ENCODE measurements at places on chromosomes 2 and 18. TPM values are rescaled to one million over a fixed set of nuclear protein-coding genes. Genes with fewer than 3 reads are reported as not detected.

DNA sequence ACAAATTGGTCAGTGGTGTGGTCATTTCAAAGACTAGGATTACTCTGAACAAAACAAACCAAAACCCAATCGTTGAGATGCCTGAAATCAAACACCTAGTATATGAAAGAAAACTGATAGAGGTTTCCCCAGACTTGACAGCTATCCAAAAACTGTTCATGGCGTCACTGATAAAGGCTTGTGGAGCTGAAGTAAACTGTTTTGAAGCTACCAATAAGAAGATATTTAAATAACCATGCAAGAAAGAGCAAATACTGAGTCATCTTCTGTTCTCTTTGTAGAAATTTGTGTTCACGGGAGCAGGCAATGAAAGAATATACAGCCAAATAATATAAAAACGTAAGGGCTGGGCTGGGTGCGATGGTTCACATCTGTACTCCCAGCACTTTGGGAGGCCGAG is 7.5 kb upstream of the COLEC11 start:
- H3K4me3 ChIP-seq, result no peak overlapping the region
- peaks cover 17% of the 10 kb centered on the region for H3K4me1 ChIP-seq
- no peak overlapping the region for H3K27ac ChIP-seq
- H3K27me3 ChIP-seq, result no peaks in the 10 kb centered on the region
- no peaks in the 10 kb centered on the region for H3K36me3 ChIP-seq
- DNase-seq, result no peak

GRCh38 chr2:186968277-186968676 is 119.3 kb upstream of the ZSWIM2 start:
- H3K4me3 ChIP-seq, result no peak overlapping the region
- H3K27ac ChIP-seq, result no peak overlapping the region
- no peaks in the 10 kb centered on the region for H3K36me3 ChIP-seq
- no peaks in the 10 kb centered on the region for H3K4me1 ChIP-seq
- no peaks in the 10 kb centered on the region for H3K27me3 ChIP-seq
- DNase-seq, result no peak

DNA sequence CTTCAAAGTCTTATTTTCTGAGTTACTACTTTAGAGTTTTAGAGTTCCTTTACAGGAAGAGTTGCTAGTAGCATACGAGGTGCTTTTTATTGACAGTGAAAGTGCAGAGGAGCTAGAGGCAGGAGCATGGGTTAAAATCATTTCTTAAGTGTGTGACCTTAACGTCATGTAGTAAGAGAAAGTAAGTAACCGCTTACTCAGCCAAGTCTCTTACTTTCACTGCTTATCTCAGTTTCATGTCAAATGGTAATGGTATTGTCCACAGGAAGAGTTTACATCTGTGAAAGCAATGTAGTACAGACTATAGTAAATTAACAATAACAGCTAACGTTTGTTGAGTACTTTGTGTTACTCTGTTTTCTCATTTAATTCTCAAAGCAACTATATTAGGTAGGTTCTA is 12.6 kb downstream of the NDUFAF7 start:
- H3K4me3 ChIP-seq, result no peak overlapping the region
- no peak overlapping the region for H3K27ac ChIP-seq
- H3K4me1 ChIP-seq, result no peaks in the 10 kb centered on the region
- no peak for DNase-seq

Gene DNAH6
- 2.6 TPM for total RNA-seq

- H3K4me1 ChIP-seq, result no peaks in the 10 kb centered on the region
- H3K27me3 ChIP-seq, result no peaks in the 10 kb centered on the region
- H3K4me3 ChIP-seq, result no peak overlapping the region
- no peak for DNase-seq
- no peak overlapping the region for H3K27ac ChIP-seq
Observed at GRCh38 chr2:38185012-38185491, 109.1 kb upstream of the CYP1B1 start.

DNA sequence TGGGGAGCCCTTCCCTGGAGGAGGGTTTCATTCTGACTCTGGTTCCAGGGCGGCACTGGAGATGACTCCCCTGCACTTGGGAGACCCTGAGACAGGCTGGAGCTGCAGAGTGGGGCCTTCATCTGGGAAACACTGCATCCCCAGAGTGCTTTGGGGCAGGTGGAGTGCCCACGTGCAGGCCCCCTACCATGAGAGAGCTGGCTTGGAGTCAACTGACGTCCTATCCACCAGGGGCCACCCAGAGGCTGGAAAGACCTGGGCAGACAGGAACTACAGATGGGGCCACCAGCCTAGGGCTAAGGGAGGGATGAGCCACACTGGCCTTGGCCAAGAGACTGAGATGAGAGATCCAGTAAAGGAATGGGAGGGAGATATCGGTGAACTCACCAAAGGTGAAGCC is 153.8 kb downstream of the ASB1 start:
- no peaks in the 10 kb centered on the region for H3K36me3 ChIP-seq
- no peaks in the 10 kb centered on the region for H3K27me3 ChIP-seq
- H3K4me1 ChIP-seq, result no peaks in the 10 kb centered on the region
- no peak overlapping the region for H3K4me3 ChIP-seq
- no peak overlapping the region for H3K27ac ChIP-seq

- H3K36me3 ChIP-seq, result no peaks in the 10 kb centered on the region
- H3K4me1 ChIP-seq, result no peaks in the 10 kb centered on the region
- H3K4me3 ChIP-seq, result no peak overlapping the region
- peak; percentile 13 for DNase-seq
Observed at GRCh38 chr2:58553937-58554336, 312.8 kb upstream of the FANCL start.

Gene SERPINB4
- total RNA-seq, result not detected

GRCh38 chr2:85823951-85824350 is 64.8 kb downstream of the ST3GAL5 start:
- no peak for DNase-seq
- H3K27me3 ChIP-seq, result no peaks in the 10 kb centered on the region
- no peak overlapping the region for H3K4me3 ChIP-seq
- H3K27ac ChIP-seq, result no peak overlapping the region
- H3K36me3 ChIP-seq, result no peaks in the 10 kb centered on the region

DNA sequence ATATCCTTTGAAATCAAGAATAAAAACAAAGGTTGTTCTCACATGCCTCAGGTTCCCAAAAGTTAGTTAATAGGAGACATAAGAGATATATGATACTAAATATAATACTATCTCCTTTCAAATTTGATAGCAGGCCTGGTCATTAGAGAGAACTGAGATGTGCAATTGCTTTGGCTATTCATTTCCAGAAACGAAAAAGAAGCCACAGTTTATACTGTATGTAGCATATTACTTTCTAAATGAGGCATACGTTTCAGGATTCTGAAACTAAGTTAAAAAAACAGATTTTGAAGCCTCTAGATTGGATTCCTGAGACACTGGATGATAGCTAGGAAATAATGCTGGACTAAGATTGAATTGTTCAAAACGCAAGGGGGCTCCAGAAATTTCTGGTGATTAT is 7.1 kb downstream of the PPP1R1C start:
- H3K4me3 ChIP-seq, result no peak overlapping the region
- H3K36me3 ChIP-seq, result no peaks in the 10 kb centered on the region
- no peak overlapping the region for H3K27ac ChIP-seq

- H3K27me3 ChIP-seq, result no peaks in the 10 kb centered on the region
- DNase-seq, result no peak
- H3K4me1 ChIP-seq, result peaks cover 8% of the 10 kb centered on the region
- H3K27ac ChIP-seq, result no peak overlapping the region
- no peaks in the 10 kb centered on the region for H3K36me3 ChIP-seq
Observed at GRCh38 chr2:191435141-191435540, 189.9 kb downstream of the MYO1B start.

DNA sequence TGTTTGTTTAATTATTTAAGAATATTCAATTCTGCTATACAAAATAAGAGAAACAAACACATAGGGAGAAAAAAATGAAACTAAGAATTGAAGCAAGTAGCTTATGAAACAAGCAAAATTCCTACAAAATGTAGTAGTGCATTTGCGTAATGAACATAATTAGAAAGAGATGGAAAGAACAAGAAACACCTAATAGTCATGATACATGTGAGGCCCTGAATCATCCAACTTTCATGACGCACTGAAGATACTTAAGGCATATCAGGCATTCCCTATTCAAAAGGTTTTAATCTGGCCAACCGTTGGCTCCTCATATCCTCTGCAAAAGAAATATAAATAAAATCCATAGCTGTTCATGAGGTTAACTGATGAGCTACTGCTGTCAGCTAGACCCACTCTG is 14.5 kb upstream of the NAB1 start:
- H3K27me3 ChIP-seq, result no peaks in the 10 kb centered on the region
- H3K36me3 ChIP-seq, result no peaks in the 10 kb centered on the region
- H3K4me3 ChIP-seq, result no peak overlapping the region
- no peak overlapping the region for H3K27ac ChIP-seq
- no peak for DNase-seq
- no peaks in the 10 kb centered on the region for H3K4me1 ChIP-seq

GRCh38 chr2:221429741-221430491 is 142.2 kb downstream of the EPHA4 start:
- H3K36me3 ChIP-seq, result no peaks in the 10 kb centered on the region
- no peak overlapping the region for H3K27ac ChIP-seq
- H3K27me3 ChIP-seq, result no peaks in the 10 kb centered on the region
- no peak overlapping the region for H3K4me3 ChIP-seq
- no peaks in the 10 kb centered on the region for H3K4me1 ChIP-seq

DNA sequence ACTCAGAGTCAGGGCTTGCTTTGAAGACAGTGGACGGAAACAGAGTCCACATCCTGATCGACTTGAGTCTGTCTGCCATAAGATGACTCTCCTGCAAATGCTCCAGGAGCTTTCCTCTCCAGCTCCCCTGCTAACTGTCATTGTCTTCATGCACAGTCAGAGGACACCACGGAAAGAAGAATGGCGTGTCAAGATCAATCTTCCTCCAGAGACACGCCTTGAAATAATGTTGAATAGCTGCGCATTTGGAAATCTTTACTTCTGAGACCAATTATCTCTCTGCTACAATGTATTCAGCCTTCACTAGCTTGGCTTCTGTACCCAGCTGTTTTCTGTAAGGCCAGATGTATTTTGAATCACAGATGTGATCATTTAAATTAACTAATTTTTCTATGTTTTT is 457.2 kb downstream of the CDH2 start:
- no peak overlapping the region for H3K27ac ChIP-seq
- no peaks in the 10 kb centered on the region for H3K4me1 ChIP-seq
- no peaks in the 10 kb centered on the region for H3K36me3 ChIP-seq
- no peak overlapping the region for H3K4me3 ChIP-seq

- H3K27me3 ChIP-seq, result no peaks in the 10 kb centered on the region
- H3K36me3 ChIP-seq, result no peaks in the 10 kb centered on the region
- H3K4me3 ChIP-seq, result no peak overlapping the region
- H3K27ac ChIP-seq, result no peak overlapping the region
Observed at GRCh38 chr18:7011142-7011541, 106.5 kb downstream of the LAMA1 start.

Gene LIPT1
- 12.9 TPM for total RNA-seq

- no peak for DNase-seq
- no peaks in the 10 kb centered on the region for H3K27me3 ChIP-seq
- peaks cover 28% of the 10 kb centered on the region for H3K4me1 ChIP-seq
- H3K4me3 ChIP-seq, result no peak overlapping the region
Observed at GRCh38 chr18:3104190-3105054, 91.5 kb upstream of the LPIN2 start.

Gene INHA
- total RNA-seq, result 0.66 TPM

Gene TRPM8
- 0.78 TPM for total RNA-seq

- H3K4me3 ChIP-seq, result no peak overlapping the region
- no peaks in the 10 kb centered on the region for H3K27me3 ChIP-seq
- DNase-seq, result no peak
- H3K4me1 ChIP-seq, result no peaks in the 10 kb centered on the region
- H3K27ac ChIP-seq, result no peak overlapping the region
Observed at GRCh38 chr2:199261936-199262335, 195.8 kb downstream of the SATB2 start.

GRCh38 chr2:174681099-174682006 is 82.9 kb downstream of the CHRNA1 start:
- no peak overlapping the region for H3K27ac ChIP-seq
- peak; percentile 13 for DNase-seq
- peaks cover 24% of the 10 kb centered on the region for H3K4me1 ChIP-seq
- H3K36me3 ChIP-seq, result no peaks in the 10 kb centered on the region
- H3K4me3 ChIP-seq, result peak overlapping the region; percentile 42

Gene ALKAL2
- 104 TPM for total RNA-seq

Gene ZNF236
- 9.6 TPM for total RNA-seq

DNA sequence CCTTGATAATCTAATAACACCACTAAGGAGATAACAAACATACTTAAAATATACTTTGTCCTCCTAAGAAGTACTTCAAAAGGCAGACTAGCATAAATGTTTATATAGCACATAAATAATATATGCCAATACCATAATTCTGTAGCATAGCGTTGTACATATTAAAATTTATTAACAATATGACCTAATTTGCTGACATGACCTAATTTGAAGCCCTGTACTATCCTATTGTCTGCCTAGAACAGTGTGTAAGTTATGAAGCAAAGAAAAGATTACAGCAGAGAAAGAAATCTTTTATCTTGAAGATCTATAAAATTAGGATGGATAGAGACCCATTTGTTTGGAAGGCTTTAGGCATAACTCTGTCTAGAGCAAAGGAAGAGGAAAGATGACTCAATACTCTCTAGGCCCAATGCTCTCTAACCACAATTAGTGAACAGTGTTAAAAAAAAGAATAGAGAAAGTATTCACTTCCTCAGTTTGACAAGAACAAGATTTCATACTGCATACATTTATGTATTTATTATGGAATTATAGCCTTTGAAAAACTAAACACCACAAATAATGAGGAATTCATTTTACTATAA is 231.3 kb downstream of the ZRANB3 start:
- peaks cover 2% of the 10 kb centered on the region for H3K36me3 ChIP-seq
- H3K4me3 ChIP-seq, result no peak overlapping the region

Gene OXER1
- 6.9 TPM for total RNA-seq

GRCh38 chr18:48500517-48500916 is 38.3 kb upstream of the CTIF start:
- H3K27ac ChIP-seq, result no peak overlapping the region
- H3K4me3 ChIP-seq, result no peak overlapping the region
- H3K4me1 ChIP-seq, result no peaks in the 10 kb centered on the region
- H3K27me3 ChIP-seq, result no peaks in the 10 kb centered on the region
- no peaks in the 10 kb centered on the region for H3K36me3 ChIP-seq
- DNase-seq, result no peak

Gene BOLL
- total RNA-seq, result not detected

Gene AMER3
- total RNA-seq, result 0.78 TPM

- peaks cover 17% of the 10 kb centered on the region for H3K4me1 ChIP-seq
- no peaks in the 10 kb centered on the region for H3K36me3 ChIP-seq
- H3K4me3 ChIP-seq, result no peak overlapping the region
- H3K27ac ChIP-seq, result peak overlapping the region; percentile 56
- H3K27me3 ChIP-seq, result no peaks in the 10 kb centered on the region
- DNase-seq, result no peak
Observed at GRCh38 chr2:64203131-64203857, 59.1 kb upstream of the PELI1 start.

Gene PARD3B
- 17.8 TPM for total RNA-seq

All from body of pancreas (tissue), 4 donors.